ENCODE measurements at places on chromosomes 16 and 17.

GRCh38 chr17:64583038-64583437 is 76.3 kb downstream of the CEP95 start:
- H3K4me3 ChIP-seq = no peak overlapping the region
- H3K36me3 ChIP-seq = peaks cover 42% of the 10 kb centered on the region
- H3K27ac ChIP-seq = no peak overlapping the region
- no peak for DNase-seq
- no peaks in the 10 kb centered on the region for H3K27me3 ChIP-seq

DNA sequence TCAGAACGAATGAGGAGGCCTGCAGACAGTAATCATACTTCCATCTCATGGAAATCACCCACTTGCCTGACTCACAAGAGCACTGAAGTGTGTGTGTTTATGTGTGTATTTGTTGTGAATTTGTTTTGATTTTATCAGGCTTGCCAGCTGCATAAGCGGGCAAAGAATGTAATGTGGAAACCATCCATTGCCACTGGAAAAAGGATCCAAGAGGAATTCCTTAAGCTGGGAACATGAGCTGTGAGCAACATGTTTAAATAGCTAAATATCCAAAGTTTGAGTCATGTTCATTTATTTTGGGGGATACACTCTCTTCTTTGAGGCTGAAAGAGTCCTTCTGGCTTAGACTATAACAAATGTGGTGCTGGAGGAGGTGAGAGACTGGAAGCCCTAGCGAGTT is 198.4 kb upstream of the TBX2 start:
- no peak overlapping the region for H3K4me3 ChIP-seq
- no peaks in the 10 kb centered on the region for H3K27me3 ChIP-seq
- H3K27ac ChIP-seq = no peak overlapping the region
- H3K4me1 ChIP-seq = no peaks in the 10 kb centered on the region

DNA sequence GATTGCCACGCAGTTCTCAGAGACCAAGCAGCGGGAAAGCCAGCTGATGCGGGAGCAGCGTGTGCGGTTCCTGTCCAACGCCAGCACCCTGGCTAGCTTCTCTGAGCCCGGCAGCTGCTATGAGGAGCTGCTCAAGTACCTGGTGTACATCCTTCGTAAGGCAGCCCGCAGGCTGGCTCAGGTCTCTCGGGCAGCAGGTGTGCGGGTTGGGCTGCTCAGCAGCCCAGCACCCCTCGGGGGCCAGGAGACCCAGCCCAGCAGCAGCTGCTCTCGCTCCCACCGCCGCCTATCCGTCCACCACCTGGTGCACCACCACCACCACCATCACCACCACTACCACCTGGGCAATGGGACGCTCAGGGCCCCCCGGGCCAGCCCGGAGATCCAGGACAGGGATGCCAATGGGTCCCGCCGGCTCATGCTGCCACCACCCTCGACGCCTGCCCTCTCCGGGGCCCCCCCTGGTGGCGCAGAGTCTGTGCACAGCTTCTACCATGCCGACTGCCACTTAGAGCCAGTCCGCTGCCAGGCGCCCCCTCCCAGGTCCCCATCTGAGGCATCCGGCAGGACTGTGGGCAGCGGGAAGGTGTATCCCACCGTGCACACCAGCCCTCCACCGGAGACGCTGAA is 15.2 kb downstream of the CACNA1G start:
- peaks cover 5% of the 10 kb centered on the region for H3K36me3 ChIP-seq
- no peak overlapping the region for H3K27ac ChIP-seq
- H3K4me1 ChIP-seq = no peaks in the 10 kb centered on the region
- H3K27me3 ChIP-seq = peaks cover 30% of the 10 kb centered on the region
- no peak overlapping the region for H3K4me3 ChIP-seq

GRCh38 chr17:20952183-20952582 is 90.6 kb downstream of the USP22 start:
- no peak overlapping the region for H3K27ac ChIP-seq
- no peaks in the 10 kb centered on the region for H3K36me3 ChIP-seq
- H3K4me3 ChIP-seq = no peak overlapping the region
- H3K27me3 ChIP-seq = peaks cover 63% of the 10 kb centered on the region

GRCh38 chr17:37089956-37090355 is 141.2 kb downstream of the AATF start:
- H3K27ac ChIP-seq = peak overlapping the region; percentile 99
- no peaks in the 10 kb centered on the region for H3K27me3 ChIP-seq
- H3K4me3 ChIP-seq = peak overlapping the region; percentile 65
- DNase-seq = peak; percentile 64

DNA sequence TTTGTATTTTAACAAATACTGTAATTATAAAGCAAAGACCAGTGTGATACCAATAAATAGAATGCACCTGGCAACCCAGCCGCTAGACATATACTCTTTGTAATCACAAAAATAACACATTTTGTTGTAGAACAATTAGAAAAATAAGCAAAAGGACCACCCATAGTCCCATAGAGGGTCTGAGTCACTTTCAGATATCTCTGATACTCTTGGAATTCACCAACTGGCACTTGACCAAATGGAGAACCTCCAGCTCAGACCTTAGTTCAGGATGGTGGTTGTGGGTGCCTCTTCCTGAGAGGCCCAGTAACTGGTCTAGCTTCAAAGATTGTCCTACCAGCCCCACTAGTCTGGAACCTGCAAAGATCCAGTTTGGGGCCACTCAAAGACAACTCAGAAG is 789 bp upstream of the TERF2 start:
- H3K4me1 ChIP-seq = peaks cover 31% of the 10 kb centered on the region
- H3K36me3 ChIP-seq = peaks cover 29% of the 10 kb centered on the region
- H3K27ac ChIP-seq = no peak overlapping the region
- no peaks in the 10 kb centered on the region for H3K27me3 ChIP-seq
- DNase-seq = no peak

GRCh38 chr17:33292201-33292980 is 704 bp downstream of the ASIC2 start:
- no peak for DNase-seq
- H3K4me3 ChIP-seq = peak overlapping the region; percentile 64
- peaks cover 5% of the 10 kb centered on the region for H3K4me1 ChIP-seq
- H3K36me3 ChIP-seq = peaks cover 2% of the 10 kb centered on the region

- H3K4me3 ChIP-seq = no peak overlapping the region
- no peak overlapping the region for H3K27ac ChIP-seq
- no peak for DNase-seq
- no peaks in the 10 kb centered on the region for H3K4me1 ChIP-seq
Measured at GRCh38 chr17:10652984-10653659, 4.0 kb downstream of the MYH3 start.

- H3K4me3 ChIP-seq = no peak overlapping the region
- DNase-seq = no peak
- H3K27me3 ChIP-seq = peaks cover 13% of the 10 kb centered on the region
- no peak overlapping the region for H3K27ac ChIP-seq
Measured at GRCh38 chr16:2466667-2467527, 4.2 kb upstream of the NTN3 start.

- DNase-seq = no peak
- H3K4me3 ChIP-seq = no peak overlapping the region
- H3K36me3 ChIP-seq = peaks cover 1% of the 10 kb centered on the region
- H3K27ac ChIP-seq = no peak overlapping the region
Measured at GRCh38 chr17:1986783-1987451, 38.2 kb downstream of the RTN4RL1 start.

DNA sequence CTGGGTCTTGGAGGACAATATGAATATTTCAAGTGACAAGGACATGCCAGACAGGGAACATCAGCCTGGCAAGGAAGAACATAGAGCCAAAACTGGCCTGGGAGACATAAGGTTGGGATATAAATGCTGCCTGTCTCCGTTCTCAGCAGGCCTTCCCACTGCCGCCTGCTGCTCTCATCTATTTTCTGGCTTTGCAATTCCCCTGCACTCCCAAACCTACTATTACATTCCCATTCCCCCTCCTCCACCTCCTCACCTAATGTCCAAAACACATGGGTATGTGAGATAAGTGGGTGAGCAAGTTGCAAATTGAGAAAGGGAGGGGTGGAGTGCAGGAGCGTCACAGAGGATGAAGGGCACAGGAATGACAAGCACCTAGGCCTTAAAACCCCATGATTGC is 244.3 kb upstream of the CDH8 start:
- H3K36me3 ChIP-seq = no peaks in the 10 kb centered on the region
- no peak for DNase-seq
- no peak overlapping the region for H3K27ac ChIP-seq
- H3K4me3 ChIP-seq = no peak overlapping the region
- no peaks in the 10 kb centered on the region for H3K27me3 ChIP-seq

- H3K4me3 ChIP-seq = no peak overlapping the region
- peaks cover 32% of the 10 kb centered on the region for H3K27me3 ChIP-seq
- DNase-seq = no peak
- no peak overlapping the region for H3K27ac ChIP-seq
Measured at GRCh38 chr17:61663310-61663709, 72.3 kb upstream of the NACA2 start.

GRCh38 chr16:56936950-56937349 is 5.0 kb downstream of the HERPUD1 start:
- no peak overlapping the region for H3K4me3 ChIP-seq
- DNase-seq = no peak
- peaks cover 96% of the 10 kb centered on the region for H3K36me3 ChIP-seq

DNA sequence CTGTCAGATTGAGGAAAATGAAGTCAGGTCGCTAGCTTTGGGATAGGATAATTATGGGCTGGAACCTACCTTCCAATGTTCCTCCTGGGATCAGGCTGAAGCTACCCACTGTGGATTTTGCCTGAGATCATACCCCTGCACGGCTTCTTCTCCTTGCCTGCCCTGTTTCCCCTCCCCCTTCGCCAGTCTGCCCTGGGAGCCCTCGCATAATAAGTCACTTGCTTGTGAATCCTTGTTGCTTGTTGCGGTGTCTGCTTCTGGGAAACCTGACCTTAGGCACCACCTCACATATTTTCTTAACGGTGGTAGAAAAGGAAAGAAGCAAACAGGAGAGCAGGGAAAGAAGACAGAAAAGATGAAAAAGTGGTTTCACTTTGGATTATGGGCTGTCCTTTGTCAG is 13.3 kb upstream of the PMP22 start:
- DNase-seq = no peak
- no peaks in the 10 kb centered on the region for H3K4me1 ChIP-seq
- no peak overlapping the region for H3K4me3 ChIP-seq
- no peaks in the 10 kb centered on the region for H3K36me3 ChIP-seq
- H3K27me3 ChIP-seq = peaks cover 61% of the 10 kb centered on the region

GRCh38 chr16:66913081-66913480 is 5.6 kb downstream of the CDH16 start:
- no peak overlapping the region for H3K27ac ChIP-seq
- no peaks in the 10 kb centered on the region for H3K27me3 ChIP-seq
- DNase-seq = no peak
- H3K36me3 ChIP-seq = peaks cover 6% of the 10 kb centered on the region

- no peak overlapping the region for H3K27ac ChIP-seq
- no peak overlapping the region for H3K4me3 ChIP-seq
- H3K4me1 ChIP-seq = peaks cover 43% of the 10 kb centered on the region
- H3K27me3 ChIP-seq = no peaks in the 10 kb centered on the region
- peaks cover 21% of the 10 kb centered on the region for H3K36me3 ChIP-seq
Measured at GRCh38 chr17:68435361-68435760, 21.9 kb downstream of the WIPI1 start.

DNA sequence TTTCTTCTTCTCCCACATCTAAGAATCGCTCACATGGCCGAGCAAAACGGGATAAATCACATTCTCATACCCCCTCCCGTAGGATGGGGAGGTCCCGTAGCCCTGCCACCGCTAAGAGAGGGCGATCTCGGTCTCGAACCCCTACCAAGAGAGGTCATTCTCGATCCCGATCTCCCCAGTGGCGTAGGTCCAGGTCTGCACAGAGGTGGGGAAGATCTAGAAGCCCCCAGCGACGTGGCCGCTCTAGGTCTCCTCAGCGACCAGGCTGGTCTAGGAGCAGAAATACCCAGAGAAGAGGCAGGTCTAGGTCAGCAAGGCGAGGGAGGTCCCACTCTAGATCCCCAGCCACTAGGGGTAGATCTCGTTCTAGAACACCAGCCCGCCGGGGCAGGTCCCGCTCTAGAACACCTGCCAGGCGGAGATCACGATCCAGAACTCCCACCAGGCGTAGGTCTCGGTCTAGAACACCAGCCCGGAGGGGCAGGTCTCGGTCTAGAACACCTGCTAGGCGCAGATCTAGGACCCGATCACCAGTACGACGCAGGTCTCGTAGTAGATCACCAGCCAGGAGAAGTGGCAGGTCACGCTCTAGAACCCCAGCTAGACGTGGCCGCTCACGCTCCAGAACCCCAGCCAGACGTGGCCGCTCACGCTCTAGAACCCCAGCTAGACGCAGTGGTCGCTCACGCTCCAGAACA is 9.6 kb downstream of the SRRM2 start:
- no peak overlapping the region for H3K4me3 ChIP-seq
- H3K36me3 ChIP-seq = peaks cover 99% of the 10 kb centered on the region
- H3K4me1 ChIP-seq = peaks cover 17% of the 10 kb centered on the region
- peak overlapping the region; percentile 46 for H3K27ac ChIP-seq

DNA sequence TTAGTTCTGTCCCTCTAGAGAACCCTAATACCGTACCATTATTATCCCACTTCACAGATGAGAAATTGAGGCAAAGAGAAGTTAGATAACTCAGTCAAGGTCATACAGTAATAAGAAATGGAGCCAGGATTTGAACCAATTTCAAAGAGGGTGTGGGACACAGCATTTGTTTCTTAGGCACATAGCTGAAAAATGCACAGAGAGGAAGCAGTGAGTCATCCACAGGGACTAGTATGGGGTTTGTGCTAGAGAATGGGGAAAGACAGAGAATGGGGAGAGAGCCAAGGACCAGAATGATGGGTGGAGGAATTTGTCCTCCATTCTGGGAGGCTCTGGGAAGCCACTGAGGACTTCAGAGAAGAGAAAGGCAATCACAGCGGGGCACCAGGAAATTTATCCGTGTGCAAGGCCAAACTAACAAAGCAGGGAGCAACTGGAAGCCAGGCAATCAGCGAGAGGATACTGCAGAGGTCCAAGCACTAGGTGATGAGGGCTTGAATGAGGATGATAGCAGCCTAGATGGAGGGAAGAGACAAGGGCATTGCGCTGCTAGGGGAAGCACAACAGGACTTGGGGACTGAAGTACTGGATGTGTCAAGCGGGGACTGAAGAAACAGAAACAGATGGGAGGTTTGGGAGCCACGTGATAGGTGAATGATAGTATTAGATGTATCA is 78.1 kb upstream of the ZFHX3 start:
- H3K27me3 ChIP-seq = no peaks in the 10 kb centered on the region
- peaks cover 2% of the 10 kb centered on the region for H3K4me1 ChIP-seq
- H3K36me3 ChIP-seq = no peaks in the 10 kb centered on the region
- no peak overlapping the region for H3K27ac ChIP-seq

- H3K27me3 ChIP-seq = peaks cover 9% of the 10 kb centered on the region
- no peaks in the 10 kb centered on the region for H3K4me1 ChIP-seq
- DNase-seq = no peak
- no peak overlapping the region for H3K4me3 ChIP-seq
- H3K27ac ChIP-seq = no peak overlapping the region
Measured at GRCh38 chr16:14415291-14415690, 214.8 kb downstream of the PARN start.

GRCh38 chr16:7405166-7405565 is 72.5 kb downstream of the RBFOX1 start:
- DNase-seq = no peak
- no peaks in the 10 kb centered on the region for H3K4me1 ChIP-seq
- no peak overlapping the region for H3K27ac ChIP-seq
- H3K36me3 ChIP-seq = no peaks in the 10 kb centered on the region
- no peaks in the 10 kb centered on the region for H3K27me3 ChIP-seq

Data from effector memory CD8-positive, alpha-beta T cell (primary cell).